ENCODE measurements at places on chromosomes 13 and 19.

DNA sequence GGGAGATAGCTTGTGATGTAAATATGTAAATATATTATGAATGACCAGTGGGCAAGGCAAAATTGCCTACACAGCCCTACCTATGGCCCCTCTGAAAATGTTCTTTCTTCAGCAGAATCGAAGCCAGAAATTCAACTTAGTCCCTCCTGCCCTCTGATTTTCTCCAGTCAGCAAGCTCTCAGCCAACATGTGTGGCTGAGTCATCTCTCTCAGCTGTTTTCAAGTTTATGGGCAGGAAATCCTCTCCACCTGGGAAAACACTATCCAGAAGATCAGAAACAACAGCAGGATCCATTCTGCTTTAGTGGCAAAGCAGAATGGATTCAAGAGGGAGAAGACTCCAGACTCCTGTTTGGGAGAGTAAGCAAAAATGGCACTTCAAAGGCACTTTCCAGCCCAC is 8.9 kb upstream of the ZNF527 start:
- DNase-seq, result peak; percentile 21

GRCh38 chr19:39375929-39376328 is 15.0 kb downstream of the PAF1 start:
- DNase-seq, result no peak

DNA sequence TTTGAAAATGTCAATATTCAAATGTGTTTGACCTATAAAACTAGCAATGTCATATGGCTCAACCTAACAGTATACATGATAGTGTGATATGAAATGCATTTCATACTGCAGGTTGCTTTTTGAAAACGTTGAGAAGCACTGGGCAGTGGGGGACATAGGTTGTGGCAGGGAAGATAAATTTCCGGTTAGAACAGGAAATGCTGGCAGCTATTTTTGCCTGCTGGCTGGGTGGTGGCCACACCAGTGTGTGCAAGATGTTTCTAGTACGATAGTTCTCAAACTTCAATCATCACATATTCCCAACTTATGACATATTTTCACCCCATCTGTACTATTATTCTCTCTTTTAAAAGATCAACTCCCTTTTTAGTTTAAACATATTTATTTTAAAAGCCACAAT is 17.2 kb downstream of the FXYD5 start:
- no peak for DNase-seq

DNA sequence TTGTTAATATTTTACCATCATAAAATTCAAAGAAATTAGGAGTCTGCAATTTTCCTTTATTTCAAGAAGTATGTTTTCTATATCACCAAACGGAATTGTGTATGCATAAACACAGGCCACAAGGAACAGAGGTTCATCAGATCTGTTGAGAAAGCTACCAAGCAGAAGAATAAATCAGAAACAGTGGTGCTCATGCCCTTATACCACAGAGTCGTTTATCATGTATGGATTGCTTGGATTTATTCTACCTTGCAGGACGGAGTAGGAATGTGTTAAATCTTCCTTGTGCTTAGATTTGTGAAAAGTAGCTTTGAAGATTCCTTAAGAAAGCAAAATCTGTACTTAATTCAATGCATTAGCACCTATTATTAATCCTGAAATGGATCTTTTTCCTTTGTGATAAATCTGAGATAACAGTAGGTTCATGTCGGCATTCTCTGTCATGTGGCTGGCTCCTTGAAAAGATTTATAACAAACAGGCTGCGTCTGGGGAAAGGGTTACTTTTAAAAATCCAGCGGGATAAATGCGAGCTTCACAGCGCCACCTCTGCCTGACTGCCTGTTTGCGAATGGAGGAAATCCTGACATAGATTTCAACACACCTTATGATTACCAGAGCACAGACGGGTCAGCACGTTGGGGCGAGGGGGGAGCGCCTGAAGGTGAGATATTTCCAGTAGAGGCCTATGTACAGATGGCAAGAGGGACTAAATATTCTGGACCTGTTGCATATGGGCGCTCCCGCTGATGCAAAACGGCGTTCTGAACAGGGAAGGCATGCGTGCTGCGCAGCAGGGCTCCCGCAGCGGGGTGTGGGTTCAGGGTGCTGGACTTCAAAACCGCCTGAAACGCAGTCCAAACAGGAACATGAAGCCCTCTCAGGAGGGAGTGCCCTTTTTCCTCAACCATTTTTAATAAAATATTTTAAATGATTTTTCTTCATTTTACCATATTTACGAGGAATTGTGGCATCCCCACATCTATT is 445.5 kb upstream of the SGCG start:
- no peak for DNase-seq

GRCh38 chr13:32134241-32135055 is 102.9 kb downstream of the FRY start:
- peak; percentile 57 for DNase-seq

DNA sequence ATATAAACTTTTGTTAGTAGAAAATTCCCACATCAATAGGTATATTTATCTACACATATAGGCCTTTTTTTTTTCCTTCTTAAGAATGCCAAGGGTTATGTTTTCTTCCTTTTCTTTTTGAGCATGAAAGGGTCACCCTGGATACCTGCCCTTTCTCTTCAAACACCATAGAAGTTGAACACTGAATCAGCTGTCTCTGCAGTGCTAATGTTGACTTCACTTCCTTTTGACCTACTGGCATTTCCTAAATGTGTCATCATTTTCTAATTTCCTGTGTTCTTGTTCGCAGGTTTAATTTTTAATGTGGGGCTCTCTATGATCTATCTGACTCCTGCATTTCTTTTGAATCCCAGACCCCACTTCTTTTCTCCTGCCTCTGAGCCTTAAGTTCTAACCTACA is 532.0 kb downstream of the GPC6 start:
- DNase-seq, result no peak

GRCh38 chr19:7698583-7698982 is 3.3 kb downstream of the FCER2 start:
- no peak for DNase-seq

- DNase-seq, result no peak
Measured at GRCh38 chr19:50629801-50630200, 9.9 kb downstream of the SYT3 start.

- DNase-seq, result no peak
Measured at GRCh38 chr13:110411688-110412059, 104.6 kb downstream of the COL4A2 start.

Measured in foreskin keratinocyte (primary cell).